ENCODE measurements at places on chromosomes 2 and 18.

DNA sequence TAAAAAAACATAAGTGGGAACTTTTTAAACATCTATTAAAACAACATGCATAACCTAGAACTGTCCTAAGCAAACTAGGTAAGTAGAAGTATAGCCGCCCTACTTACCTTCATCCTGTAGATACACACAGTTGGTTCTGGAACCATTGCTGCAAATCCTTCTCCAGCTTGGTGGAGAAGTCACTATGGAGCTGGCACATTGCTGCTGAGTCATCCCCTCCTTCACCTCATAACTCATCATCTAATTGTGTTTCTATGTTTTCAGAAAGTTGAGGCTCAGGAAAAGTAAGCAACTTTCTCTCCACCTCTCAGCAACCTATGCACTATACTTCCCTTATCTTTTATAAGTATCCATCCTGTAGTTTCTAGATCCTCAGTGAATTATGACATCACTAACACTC is 269.8 kb upstream of the MMADHC start:
- H3K4me1 ChIP-seq: no peaks in the 10 kb centered on the region
- no peak overlapping the region for H3K27ac ChIP-seq
- no peak for DNase-seq
- no peaks in the 10 kb centered on the region for H3K36me3 ChIP-seq
- no peak overlapping the region for H3K4me3 ChIP-seq
- H3K27me3 ChIP-seq: no peaks in the 10 kb centered on the region

DNA sequence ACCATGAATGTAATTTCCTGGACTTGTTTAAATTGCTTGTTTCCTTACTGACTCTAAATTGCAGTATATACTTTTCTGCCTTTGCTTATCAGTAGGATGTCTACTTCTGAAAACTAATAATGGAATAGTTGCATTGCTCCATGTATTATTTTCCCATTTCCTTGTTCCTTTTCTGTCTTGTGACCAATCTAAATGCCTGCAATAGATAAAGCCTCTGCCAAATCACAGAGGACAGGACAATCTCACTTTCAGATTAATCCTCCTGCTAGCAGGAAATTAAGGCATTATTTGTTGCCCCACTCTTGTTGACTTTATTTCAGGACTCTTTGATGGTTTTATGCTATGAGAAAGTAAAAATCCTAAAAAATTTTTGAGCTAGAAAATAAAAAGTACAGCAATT is 4.7 kb upstream of the ESCO1 start:
- no peaks in the 10 kb centered on the region for H3K36me3 ChIP-seq
- H3K4me1 ChIP-seq: no peaks in the 10 kb centered on the region
- H3K4me3 ChIP-seq: no peak overlapping the region
- no peaks in the 10 kb centered on the region for H3K27me3 ChIP-seq
- no peak for DNase-seq
- H3K27ac ChIP-seq: no peak overlapping the region

DNA sequence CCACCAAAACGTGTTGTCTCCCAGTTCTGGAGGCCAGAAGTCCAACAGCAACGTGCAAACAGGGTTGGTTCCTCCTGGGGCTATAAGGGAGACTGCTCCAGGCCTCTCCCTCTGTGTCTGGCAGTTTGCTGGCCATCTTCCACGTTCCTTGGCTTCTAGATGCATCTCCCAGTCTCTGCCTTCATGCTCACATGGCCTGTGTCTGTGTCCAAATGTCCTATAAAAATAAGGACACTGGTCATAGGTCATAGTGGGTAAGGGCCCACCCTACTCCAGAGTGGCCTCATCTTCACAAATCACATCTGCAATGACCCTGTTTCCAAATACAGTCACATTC is 69.4 kb upstream of the TAF1B start:
- H3K36me3 ChIP-seq: no peaks in the 10 kb centered on the region
- no peak for DNase-seq
- no peaks in the 10 kb centered on the region for H3K27me3 ChIP-seq

DNA sequence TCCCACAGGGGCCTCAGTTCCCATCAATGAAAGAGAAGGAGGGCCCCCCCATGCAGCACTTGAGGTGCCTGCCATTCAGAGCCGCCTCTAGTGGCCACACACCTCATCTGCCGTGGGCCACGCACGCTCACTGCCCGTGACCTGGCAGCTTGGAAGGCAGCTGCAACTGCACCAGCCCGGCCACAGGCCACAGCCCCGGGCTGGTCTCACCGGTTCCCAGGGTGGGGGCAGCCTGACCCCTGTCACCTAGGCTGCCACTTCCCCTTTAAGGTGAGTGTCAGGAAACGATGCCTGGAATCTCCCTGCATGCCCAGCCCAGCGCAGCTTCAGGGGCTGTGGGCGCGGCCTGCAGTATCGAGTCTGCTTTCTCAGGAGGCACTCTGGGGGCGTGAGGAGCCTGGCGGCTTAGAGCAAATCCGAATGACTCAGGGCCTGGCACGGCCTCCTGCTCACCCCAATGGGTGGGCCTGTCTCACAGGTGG is 2.6 kb downstream of the MAB21L4 start:
- no peaks in the 10 kb centered on the region for H3K27me3 ChIP-seq
- H3K36me3 ChIP-seq: no peaks in the 10 kb centered on the region
- no peak overlapping the region for H3K27ac ChIP-seq

- no peak overlapping the region for H3K4me3 ChIP-seq
- no peak overlapping the region for H3K27ac ChIP-seq
- no peaks in the 10 kb centered on the region for H3K36me3 ChIP-seq
These were observed 519.5 kb downstream of the PIK3C3 start for GRCh38 chr18:42474577-42474976.

DNA sequence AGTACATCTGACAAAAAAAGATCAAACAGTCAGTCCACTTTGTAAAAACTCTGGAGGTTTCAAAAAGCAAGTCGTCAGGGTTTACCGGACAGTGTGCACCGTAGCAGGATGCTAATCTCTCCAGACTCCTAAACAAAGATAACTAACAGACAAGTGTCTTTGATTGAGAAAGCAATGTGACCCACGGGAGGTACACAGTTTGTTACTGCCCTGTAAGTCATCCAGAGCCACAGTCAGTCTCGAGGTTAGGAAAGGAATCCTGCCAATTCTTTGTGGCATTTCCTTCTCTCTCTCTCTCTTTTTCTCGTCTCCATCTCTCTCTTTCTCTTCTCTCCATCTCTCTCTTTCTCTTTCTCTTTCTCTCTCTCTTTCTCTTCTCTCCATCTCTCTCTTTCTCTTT is 42.8 kb downstream of the LRRTM4 start:
- no peaks in the 10 kb centered on the region for H3K4me1 ChIP-seq
- no peak overlapping the region for H3K4me3 ChIP-seq
- H3K36me3 ChIP-seq: no peaks in the 10 kb centered on the region
- no peak for DNase-seq
- no peaks in the 10 kb centered on the region for H3K27me3 ChIP-seq

- H3K27me3 ChIP-seq: no peaks in the 10 kb centered on the region
- H3K27ac ChIP-seq: no peak overlapping the region
- H3K36me3 ChIP-seq: no peaks in the 10 kb centered on the region
- no peak for DNase-seq
- no peak overlapping the region for H3K4me3 ChIP-seq
- H3K4me1 ChIP-seq: no peaks in the 10 kb centered on the region
These were observed 442.2 kb downstream of the DSEL start for GRCh38 chr18:67074309-67074708.

DNA sequence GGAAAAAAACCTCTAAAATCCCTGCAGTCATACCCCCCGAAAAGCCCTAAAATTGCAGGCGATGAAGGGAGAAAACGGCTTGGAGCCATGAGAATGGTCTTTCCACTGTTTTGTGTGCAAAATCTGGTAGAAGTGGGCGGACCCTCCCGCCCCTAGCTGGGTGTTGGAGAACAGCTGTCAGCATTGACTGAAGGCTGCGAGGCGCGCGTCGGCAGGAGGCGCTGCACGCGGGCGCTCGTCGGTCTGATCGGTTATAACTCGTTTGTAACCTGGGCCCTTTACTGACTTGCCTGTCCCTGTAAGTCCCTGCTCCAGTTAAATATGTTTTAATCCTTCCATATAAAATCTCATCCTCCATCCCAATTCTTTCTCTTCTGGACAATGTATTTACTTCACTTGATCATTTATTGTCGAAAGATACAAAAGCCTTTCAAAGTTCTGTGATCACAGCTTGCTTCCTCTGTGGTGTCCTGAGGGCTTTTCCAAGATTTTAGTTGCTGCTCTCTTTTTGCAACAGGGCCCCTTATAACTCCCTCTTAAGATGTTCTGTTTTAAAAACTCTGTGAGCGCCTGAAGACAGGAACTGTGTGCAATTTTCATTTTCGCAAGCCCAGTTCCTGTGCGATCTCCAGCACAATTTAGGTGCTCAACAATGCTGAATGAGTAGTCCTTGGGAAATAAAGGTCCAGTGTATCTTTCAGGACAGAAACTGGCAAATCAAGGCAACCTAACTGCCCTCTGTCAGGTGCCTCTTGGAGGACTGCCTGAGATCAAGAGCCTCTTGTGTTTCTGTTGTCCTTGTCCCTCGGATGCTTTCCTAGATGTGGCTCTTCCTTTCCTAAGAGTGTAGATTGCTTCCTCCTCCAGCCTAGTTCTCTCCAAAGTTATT is 918 bp upstream of the HNRNPLL start:
- peaks cover 5% of the 10 kb centered on the region for H3K4me1 ChIP-seq
- H3K4me3 ChIP-seq: peak overlapping the region; percentile 79
- no peaks in the 10 kb centered on the region for H3K36me3 ChIP-seq
- H3K27ac ChIP-seq: peak overlapping the region; percentile 29
- peak; percentile 58 for DNase-seq
- H3K27me3 ChIP-seq: no peaks in the 10 kb centered on the region

- no peak for DNase-seq
- H3K36me3 ChIP-seq: no peaks in the 10 kb centered on the region
- no peaks in the 10 kb centered on the region for H3K27me3 ChIP-seq
- peaks cover 3% of the 10 kb centered on the region for H3K4me1 ChIP-seq
- H3K4me3 ChIP-seq: no peak overlapping the region
These were observed 114.9 kb upstream of the MSTN start for GRCh38 chr2:190177249-190178040.

GRCh38 chr2:234722176-234722575 is 225.3 kb upstream of the ARL4C start:
- H3K36me3 ChIP-seq: no peaks in the 10 kb centered on the region
- H3K4me1 ChIP-seq: no peaks in the 10 kb centered on the region
- H3K27ac ChIP-seq: no peak overlapping the region
- no peak for DNase-seq

- H3K4me1 ChIP-seq: peaks cover 1% of the 10 kb centered on the region
- no peak for DNase-seq
- no peak overlapping the region for H3K4me3 ChIP-seq
- no peak overlapping the region for H3K27ac ChIP-seq
- no peaks in the 10 kb centered on the region for H3K36me3 ChIP-seq
These were observed 17.0 kb upstream of the STAT4 start for GRCh38 chr2:191167766-191168165.

- H3K4me3 ChIP-seq: no peak overlapping the region
- no peaks in the 10 kb centered on the region for H3K36me3 ChIP-seq
- no peak overlapping the region for H3K27ac ChIP-seq
- no peaks in the 10 kb centered on the region for H3K4me1 ChIP-seq
- no peaks in the 10 kb centered on the region for H3K27me3 ChIP-seq
These were observed 950.3 kb downstream of the SOCS6 start for GRCh38 chr18:71238974-71239624.

DNA sequence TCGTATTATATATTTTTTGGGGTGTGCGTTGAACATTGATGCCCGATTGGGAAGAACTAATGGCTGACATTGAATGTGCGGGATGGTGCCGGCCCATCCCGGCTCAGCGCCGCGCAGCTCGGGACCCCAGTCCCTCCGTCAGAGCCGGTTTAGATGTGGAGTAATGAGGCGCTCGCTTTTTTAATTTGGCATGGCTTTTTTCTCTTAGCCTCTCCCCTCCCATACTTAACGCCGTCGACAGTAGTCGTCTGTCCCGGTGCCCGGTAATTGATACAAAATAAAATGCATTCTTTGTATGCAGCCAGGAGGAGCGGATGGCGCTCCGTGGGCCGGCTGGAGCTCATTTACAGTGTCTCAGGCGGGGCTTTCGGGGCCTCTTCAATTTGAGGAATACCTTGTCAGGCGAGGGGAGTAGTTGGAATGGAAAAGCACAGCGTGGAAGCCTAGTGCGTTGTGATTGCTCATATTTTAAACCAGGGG is 209.2 kb downstream of the GBX2 start:
- H3K4me1 ChIP-seq: peaks cover 3% of the 10 kb centered on the region
- H3K27me3 ChIP-seq: no peaks in the 10 kb centered on the region
- DNase-seq: no peak
- H3K36me3 ChIP-seq: no peaks in the 10 kb centered on the region
- H3K4me3 ChIP-seq: no peak overlapping the region

- no peaks in the 10 kb centered on the region for H3K27me3 ChIP-seq
- peaks cover 4% of the 10 kb centered on the region for H3K4me1 ChIP-seq
- H3K4me3 ChIP-seq: no peak overlapping the region
- H3K36me3 ChIP-seq: no peaks in the 10 kb centered on the region
- no peak overlapping the region for H3K27ac ChIP-seq
These were observed 13.9 kb downstream of the RAB31 start for GRCh38 chr18:9721893-9722550.

DNA sequence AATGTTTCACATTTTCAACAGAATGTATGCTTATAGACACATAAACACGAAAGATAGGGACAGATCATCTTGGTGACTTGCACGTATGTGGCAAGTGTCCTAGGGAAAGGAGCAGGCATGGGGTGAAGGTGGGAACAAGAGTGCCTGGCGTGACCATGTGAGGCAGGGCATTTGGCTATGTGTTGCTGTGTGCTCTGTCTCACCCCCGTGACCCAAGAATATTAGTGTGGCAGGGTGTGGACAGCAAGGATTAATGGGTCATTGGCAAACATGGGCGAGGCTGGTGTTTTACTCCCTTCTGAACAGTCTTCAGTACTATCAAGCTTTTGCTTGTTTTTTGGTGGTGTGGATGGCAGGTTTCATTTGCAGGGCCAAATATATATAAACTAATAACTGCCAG is 1.3 kb upstream of the VWA3B start:
- H3K4me3 ChIP-seq: no peak overlapping the region
- H3K27me3 ChIP-seq: no peaks in the 10 kb centered on the region
- H3K4me1 ChIP-seq: peaks cover 8% of the 10 kb centered on the region
- no peak overlapping the region for H3K27ac ChIP-seq
- no peaks in the 10 kb centered on the region for H3K36me3 ChIP-seq

DNA sequence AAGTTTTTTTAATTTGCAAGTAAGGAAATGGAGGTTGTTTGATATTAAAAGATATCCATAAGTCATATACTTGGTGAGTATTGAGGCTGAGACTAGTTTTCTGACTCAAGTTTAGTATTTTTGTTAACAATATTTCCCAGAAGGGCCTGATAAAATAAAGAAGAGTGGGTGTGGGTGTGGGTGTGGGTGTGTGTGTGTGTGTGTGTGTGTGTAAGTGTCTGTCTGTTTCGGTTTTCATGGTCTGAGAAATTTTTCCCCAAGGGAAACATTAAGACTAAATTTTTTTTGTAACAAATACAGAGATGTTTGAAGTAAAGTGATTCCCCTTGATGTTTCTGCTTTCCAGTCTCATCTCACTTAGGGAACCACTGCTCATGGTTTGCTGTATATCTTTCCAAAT is 36.5 kb downstream of the PPM1B start:
- no peak for DNase-seq
- H3K4me3 ChIP-seq: no peak overlapping the region
- H3K4me1 ChIP-seq: no peaks in the 10 kb centered on the region
- H3K36me3 ChIP-seq: no peaks in the 10 kb centered on the region

DNA sequence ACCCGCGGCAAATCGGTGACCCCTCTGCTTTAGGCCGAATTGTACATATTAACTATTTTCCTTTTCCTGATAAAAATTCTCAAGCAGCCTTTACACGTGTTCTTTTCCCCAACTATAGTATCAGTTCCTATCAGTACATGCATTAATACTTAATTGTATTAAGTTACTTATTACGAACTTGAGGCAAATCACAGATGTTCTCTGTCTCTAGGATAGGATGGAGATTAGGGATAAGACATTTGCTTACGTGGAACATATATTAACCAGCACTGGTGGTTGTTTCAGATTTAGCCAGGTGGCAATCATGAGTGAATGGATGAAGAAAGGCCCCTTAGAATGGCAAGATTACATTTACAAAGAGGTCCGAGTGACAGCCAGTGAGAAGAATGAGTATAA is 675 bp downstream of the GEMIN6 start:
- peak overlapping the region; percentile 50 for H3K4me3 ChIP-seq
- H3K27me3 ChIP-seq: no peaks in the 10 kb centered on the region
- no peak for DNase-seq
- H3K36me3 ChIP-seq: no peaks in the 10 kb centered on the region

Measured in ovary (tissue), 10 donors.